PC-9 (cell line): ENCODE measurements at places on chromosomes 3 and 15.
A peak's percentile ranks its signal among the peaks of the same experiment; 100 is the strongest.

- no peak for DNase-seq
Measured at GRCh38 chr3:99396651-99397275, 241.6 kb upstream of the COL8A1 start.

GRCh38 chr15:93217343-93217742, 128.3 kb upstream of the RGMA start:
- no peak for DNase-seq

DNA sequence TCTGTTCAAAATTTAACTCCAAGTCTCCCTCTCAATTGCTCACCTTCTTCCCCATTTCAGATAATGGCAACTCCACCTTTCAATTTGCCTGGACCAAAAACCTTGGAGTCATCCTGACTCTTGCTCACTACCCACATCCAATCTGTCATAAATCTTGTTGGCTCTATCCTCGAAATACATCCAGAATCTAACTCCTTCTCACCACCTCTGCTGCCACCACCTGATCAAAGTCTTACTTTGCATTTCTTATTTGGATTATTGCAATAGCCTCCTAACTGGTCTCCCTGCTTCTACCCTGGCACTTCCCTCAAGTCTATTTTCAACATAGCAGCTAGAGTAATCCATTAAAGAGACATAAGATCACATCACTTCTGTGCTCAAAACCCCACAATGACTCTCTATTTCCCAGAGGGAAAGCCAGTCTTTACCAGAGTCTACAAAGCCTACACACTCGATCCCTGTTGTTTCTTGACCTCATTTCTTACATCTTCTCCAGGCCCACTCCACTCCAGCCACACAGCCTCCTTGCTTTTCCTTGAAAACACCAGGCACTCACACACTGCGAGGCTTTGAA, 86.6 kb downstream of the GPR156 start:
- no peak for DNase-seq

DNA sequence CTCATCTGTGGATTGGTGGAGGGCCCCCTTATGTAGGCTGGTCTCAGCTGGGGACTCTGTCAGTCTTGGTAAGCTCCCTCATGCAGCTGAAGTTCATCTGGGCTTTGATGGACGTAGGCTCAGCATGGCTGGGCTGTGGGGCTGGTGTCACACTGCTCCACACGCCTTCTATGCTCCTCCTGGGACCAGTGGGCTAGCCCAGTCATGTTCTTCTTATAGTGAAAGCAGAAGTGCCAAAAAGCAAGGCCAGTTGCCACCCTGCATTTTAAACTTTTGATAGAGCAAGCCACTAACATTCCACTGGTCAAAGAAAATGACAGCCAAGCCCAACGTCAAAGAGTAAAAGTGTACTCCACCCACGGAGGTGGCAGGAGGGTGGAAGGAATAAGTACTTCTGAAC, 165.5 kb downstream of the MEX3B start:
- no peak for DNase-seq

DNA sequence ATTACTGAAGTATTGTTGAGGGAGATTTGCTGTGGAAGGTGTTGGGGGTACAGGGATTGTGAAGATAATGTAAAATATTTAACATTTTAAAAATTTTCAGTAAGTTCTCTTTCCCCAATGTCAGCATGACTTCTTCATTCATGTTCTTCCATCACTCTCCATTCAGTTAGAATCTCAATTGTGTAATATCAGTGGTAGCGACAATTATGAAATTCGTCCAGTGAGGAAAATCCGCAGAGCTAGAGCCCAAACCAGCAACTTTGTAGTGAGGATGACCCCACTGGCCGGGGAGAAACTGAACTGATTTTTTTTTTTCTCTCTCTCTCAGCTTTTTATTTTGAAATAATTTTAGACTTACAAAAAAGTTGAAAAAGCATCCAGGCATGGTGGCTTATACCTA, 171.7 kb downstream of the PGPEP1L start:
- DNase-seq: no peak

- no peak for DNase-seq
Measured at GRCh38 chr3:48552111-48552951, 4.3 kb downstream of the PFKFB4 start.

DNA sequence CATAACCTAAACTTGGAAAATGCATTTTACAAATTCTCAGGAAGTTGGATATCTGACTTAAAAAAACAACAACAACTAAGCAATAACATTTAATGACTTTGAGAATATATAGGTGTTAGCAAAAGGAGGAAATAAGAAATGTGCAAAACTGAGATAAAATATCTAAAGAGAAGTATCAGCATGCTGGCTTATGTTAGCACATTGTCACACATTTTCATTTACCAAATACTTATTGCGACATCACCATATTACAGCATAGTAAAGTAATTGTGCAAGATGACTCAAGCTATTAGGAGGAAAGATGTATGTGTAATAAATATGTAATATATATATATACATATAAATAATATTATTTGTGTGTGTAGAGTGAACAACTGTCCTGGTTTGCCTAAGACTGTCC, 9.2 kb downstream of the PTX3 start:
- DNase-seq: peak; percentile 78

DNA sequence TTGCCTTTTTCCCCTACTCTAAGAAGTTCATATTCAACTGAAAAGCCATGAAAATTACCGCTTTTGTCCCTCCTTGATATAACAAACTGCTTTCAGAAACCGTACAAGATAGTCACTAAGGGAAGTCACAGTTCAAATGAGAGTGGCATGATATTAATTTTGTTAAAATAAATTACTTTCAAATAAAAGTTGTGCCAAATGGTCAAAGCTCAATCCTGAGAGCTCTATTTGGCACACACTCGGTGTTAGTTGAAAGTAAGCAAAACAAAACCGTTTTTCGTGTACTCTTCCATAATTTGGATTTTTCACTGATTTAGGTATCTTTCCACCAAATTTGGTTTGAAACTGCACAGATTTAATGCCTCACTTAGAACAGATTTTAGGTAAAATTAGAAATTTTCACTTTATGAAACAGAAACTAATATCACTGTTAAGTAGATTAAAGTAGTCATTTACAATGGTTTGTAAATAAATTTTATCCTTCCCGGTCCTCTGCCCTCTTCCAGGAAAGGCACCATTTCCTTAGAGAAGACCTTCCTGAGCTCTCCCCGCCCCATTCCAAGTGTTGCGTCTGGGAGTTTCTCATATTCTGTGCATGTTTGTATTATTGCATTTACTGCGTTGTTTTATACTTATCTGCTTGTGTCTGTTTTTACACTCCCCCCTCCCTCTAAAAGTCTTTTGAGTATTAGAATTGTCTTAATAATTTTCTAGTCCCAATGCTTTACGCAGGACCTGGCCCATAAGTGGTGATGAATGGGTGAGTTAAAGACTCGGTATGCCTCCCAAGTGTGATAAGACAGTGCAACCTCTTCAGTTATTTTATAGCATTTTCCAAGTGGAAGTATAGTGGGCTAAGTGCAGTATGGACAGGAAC, 853 bp downstream of the TCAIM start:
- no peak for DNase-seq

GRCh38 chr3:111859061-111859973, at the start of gene PHLDB2:
PHLDB2 (plus strand) TSS chr3:111859265; CDS start chr3:111884078, 24,813 bp downstream.
- DNase-seq: peak; percentile 97

- no peak for DNase-seq
Measured at GRCh38 chr3:30470496-30470895, 135.9 kb upstream of the TGFBR2 start.

DNA sequence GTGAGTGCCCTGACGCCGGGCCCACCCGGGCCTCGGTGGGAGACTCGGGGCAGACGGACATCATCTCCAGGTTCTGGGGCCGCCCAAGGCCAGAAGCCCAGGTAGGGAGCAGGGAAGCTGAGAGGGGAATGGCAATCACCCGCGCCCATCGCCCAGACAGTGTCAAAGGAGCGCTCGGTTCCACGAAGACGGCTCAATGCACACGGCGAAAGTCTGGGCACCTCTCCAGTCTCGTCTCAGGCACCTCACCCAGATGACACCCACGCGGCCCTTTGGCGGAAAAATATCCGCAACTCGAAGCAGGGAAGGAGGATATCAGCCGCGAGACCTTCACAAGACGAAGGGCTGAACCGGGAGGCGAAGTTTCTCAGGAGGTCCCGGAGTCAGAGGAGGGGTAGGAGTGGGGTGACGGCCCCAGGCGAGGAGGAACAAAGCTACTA, 916 bp downstream of the IL17RD start:
- DNase-seq: no peak

DNA sequence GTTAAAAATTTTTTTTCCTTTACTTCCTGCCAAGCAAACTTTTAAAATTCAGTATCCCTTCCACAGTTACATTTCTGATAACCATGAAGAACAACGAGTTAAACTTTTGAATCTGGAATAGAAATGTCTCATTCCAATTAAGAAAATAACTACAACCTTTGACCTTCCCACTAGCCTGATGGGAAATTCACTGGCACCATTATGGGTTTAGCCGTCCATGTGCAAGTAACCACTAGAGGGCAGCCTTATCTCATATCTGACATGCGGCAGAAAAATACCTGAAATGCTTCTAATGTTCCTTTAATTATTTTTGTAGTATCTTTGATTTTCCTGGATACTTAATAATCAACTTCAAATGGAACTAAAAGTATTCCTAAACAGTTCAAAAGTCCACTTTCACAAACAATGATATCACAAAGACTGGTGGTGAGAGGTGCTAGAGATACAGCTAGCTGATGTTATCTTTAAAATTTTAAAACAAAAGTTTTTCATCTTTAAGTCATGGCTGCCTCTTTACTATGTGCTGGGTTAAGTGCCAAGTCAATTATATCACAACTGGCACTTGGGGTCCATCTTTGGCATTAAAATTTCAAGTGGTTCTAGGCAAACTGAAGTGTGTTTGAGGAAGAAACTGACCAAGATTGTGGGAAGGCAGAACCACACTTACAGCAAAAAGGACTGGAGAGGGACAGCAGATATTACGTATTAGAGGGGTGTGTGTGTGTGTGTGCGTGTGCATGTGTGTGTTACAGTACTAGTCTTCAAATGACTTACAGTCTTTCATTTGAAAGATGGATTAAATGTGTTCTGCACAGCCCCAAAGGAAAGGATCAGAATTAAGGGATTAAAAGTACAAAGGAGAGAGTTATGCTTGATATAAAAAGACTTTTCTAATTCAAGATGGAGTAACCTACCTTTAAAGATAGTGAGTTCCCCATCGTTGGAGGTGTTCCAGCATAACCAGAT, 107.1 kb upstream of the ICE2 start:
- DNase-seq: peak; percentile 48

GRCh38 chr3:194443901-194444300, 42.9 kb downstream of the ATP13A3 start:
- no peak for DNase-seq

GRCh38 chr15:78461171-78461888, 23.3 kb downstream of the IREB2 start:
- DNase-seq: no peak

- DNase-seq: no peak
Measured at GRCh38 chr3:674116-674515, 418.7 kb upstream of the CNTN6 start.

GRCh38 chr15:86489981-86490380, 410.3 kb downstream of the AGBL1 start:
- no peak for DNase-seq

DNA sequence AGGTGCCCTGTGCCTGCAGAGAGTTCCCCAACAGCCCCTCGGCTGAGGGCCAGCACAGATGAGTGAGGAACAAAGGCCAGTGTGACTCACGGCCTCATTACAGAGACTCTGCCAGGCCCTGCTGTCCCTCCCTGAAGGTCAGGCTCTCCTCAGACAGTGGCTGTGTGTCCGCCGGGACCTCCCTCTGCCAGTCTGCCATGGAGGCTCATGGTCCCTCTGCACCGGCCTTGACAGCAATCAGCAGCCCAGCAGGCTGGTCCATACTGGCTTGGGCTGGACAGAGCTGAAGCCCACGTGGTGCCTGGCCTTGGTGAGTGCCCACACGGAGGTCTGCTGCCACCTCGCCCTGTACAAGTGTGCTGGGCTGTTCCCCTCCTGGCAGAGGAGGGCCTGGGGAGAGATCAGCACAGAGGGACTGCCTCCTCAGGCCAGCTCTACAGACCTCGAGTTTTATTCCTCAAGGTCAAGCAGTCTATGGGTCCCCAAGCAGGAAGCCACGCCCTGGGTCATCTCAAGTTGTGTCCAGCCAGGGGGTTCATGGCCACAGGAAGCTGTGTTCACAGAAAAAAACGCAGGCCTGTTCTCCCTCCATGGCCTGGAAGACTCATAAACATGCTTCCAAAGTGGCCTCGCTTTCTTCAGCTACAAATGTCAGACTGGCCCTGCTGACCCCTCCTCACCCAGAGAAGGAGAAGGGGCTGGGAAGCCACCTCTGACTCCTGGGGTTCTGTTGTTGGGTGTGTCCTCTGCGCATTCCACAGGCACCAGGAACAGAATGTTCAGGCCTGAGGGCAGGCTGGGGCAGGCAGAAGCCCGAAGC, 27.0 kb downstream of the SLC41A3 start:
- no peak for DNase-seq

DNA sequence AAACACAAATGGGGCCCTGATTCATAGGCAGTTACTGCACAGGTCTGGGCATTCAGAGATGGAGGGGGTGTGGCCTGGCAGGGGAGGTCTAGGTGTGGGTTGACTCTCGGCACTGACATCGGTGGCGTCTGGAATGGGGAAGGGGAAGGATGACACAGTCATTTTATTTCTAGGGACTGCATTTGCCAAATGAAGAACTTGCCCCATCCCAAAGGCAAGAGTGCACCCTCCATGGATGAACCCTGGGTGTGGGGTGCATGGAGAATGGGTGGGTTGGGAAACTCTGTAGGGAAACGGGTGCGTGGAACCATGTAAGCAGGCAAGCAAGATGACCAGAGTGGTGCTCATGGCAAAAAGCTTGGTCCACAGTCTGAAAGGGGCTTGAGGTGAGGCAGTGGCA, 24.5 kb downstream of the SLC6A20 start:
- no peak for DNase-seq

- no peak for DNase-seq
Measured at GRCh38 chr3:155785662-155786295, 20.3 kb downstream of the C3orf33 start.
